Foreskin fibroblast (primary cell): ENCODE measurements at places on chromosomes 1 and 21.
A peak's percentile ranks its signal among the peaks of the same experiment; 100 is the strongest.

DNA sequence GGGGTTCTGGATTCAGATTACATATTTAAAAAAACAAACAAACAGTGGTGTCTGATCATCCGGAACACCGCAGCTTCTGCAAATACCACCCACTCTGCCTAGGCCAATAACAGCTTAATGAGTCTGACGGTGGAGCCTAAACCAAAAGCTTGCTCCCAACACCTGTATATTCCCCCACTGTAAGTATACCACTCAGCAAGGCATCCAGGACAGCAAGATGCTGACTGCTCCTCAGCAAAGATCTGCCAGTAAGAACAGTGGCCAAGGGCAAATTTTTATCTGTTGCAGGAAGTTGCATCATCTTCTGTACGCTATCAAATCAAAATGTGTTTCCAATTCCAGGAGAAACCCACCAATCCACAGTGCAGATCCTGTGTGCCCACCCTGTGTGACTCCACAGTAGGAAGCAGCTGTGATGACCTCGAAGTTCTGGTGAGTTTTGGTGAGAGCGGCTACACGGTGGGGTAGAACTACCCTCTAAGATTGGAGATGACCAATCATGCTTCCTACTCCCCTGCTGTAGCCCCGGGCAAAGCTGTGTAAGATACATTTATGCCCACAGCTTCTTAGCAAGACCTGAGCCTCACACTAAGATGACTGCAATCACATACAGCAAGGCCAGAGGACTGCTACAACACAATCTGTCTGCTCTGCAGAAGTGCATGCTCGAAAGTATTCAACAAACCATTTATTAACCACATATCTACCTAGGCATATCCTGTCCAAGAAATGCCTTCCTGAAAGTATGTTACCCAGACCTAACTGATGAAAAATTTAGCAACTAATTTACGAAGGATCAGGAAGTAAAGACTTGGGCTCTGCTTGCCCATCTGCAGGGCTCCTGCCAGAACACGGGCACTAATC, 30.5 kb downstream of the SIPA1L2 start:
- peak; percentile 7 for DNase-seq

GRCh38 chr1:170964506-170964905, 29.2 kb downstream of the MROH9 start:
- DNase-seq = no peak

DNA sequence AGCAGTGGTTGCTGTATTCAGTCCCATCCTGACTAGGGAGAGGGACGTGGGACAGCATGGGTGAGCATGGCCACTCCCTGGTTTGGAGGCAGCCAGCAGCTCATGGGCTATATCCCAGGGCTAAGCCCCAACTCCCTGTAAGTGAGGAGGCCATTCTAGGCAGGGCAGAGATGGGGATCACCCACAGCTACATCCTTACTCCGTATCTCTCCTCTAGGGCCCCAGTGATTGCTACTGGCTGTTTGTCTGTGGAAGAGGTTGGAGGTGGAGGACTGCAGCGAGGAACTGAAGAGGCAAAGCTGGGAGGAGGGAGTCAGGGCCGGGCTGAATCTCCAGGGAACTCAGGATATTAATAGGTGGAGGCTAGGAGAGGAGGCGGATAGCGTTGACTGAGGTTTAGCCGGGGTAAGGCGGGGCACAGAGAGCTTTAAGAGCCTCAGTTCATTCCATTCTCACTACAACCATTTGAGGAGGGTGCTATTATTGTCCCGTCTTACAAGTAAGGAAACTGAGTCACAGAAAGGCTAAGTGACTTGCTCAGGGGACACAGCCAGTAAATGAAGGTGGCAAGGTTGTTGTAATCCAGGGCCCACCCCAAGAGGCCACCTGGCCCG, 6.8 kb downstream of the OLIG2 start:
- no peak for DNase-seq

DNA sequence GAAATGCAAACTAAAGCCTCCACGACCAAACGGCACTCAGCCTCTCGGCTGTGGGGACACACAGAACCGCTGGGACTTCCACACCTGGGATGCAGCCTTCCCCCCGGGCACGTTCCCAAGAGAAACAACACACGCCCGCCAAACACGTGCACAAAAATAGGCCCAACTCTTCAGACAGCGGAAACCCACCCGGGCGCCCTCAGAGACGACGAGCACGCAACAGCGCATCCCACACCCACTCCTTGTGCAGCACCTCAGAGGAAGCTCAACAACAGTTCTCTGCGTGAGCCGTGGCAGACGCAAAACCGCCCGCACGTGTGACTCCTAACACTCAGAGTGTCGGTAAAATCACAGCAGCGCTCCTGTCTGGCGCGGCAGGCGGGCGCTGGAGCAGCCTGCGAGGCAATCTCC, 5.3 kb downstream of the C1orf159 start:
- DNase-seq = no peak

GRCh38 chr1:40303051-40303771, 13.9 kb downstream of the COL9A2 start:
- DNase-seq = no peak

- DNase-seq = no peak
Observed at GRCh38 chr1:199808110-199808870, 219.2 kb upstream of the NR5A2 start.

DNA sequence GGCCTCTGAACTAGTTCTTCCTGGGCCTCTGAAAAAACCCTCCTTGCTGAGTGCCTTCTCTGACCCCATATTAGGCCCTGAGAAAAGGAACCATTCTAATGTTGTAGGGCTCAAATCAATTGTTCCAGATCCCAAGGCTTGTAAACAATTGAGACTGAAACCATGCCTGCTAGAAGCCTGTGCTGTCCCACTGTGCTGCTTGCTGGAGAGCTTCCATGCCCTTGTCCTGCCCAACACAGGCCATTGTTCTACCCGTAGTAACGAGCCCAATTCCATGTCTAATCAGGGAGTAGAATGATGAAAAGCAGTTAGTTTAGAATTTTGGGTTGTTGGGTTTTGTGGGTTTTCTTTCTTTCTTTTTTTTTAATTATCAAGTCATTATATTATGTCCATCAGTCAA, 47.4 kb downstream of the ZNF281 start:
- DNase-seq = no peak

GRCh38 chr1:212368073-212368484, 46.6 kb downstream of the PACC1 start:
- DNase-seq = peak; percentile 85

- DNase-seq = no peak
Observed at GRCh38 chr1:204706838-204707509, 21.4 kb upstream of the LRRN2 start.

- DNase-seq = peak; percentile 49
Observed at GRCh38 chr1:234842726-234843641, 233.0 kb upstream of the IRF2BP2 start.

DNA sequence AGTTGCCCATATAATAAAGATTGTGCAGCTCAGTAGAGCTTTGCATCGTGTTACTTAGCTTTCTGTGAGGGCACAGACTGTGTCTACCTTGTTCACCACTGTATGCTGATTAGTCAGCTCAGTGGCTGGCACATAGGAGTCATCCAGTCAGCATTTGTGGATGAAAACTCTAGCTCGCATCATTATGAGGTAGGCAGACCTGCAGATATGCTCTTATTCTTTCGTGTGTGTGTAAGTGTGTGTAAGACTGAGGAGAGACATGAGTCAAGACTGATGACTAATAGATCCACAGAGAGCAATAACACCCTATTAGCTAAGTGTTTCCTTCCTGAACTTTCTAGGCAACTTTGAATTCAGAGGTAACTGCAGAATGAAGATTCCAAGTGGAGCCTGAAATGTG, 17.1 kb downstream of the TTF2 start:
- peak; percentile 86 for DNase-seq

GRCh38 chr1:20164694-20165202, 21.1 kb upstream of the UBXN10 start:
- DNase-seq = no peak

GRCh38 chr1:70327306-70328076, 27.0 kb downstream of the ANKRD13C start:
- no peak for DNase-seq

- DNase-seq = no peak
Observed at GRCh38 chr1:198925567-198925966, 286.7 kb downstream of the PTPRC start.

- peak; percentile 91 for DNase-seq
Observed at GRCh38 chr1:216600730-216601609, 122.3 kb downstream of the ESRRG start.

DNA sequence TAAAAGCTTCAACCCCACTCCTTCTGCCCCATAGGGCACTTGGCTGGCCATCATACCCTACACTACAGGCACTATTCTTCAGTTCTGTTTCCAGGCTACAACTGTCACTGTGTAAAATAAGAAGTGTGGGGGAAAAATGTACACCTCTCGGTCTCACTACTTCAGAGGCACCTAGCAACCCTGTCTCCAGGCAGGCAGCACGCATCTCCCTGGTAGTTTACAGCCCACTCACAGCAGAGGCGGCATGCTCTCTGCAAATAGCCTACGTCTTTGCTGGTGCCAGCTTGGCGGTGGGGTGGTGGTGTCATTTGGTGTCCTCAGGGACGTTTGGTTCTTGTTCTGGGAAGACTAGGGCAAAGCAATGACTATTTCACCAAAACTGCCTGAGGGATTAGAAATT, 48.2 kb upstream of the BTG3 start:
- DNase-seq = no peak
